Tibial artery (tissue), 4 donors: ENCODE measurements at places on chromosomes 7 and 10.

GRCh38 chr10:86110156-86110786 lies 256.3 kb downstream of the GRID1 start:
- H3K36me3 ChIP-seq: no peaks in the 10 kb centered on the region
- H3K4me3 ChIP-seq: no peak overlapping the region
- no peak overlapping the region for H3K27ac ChIP-seq

DNA sequence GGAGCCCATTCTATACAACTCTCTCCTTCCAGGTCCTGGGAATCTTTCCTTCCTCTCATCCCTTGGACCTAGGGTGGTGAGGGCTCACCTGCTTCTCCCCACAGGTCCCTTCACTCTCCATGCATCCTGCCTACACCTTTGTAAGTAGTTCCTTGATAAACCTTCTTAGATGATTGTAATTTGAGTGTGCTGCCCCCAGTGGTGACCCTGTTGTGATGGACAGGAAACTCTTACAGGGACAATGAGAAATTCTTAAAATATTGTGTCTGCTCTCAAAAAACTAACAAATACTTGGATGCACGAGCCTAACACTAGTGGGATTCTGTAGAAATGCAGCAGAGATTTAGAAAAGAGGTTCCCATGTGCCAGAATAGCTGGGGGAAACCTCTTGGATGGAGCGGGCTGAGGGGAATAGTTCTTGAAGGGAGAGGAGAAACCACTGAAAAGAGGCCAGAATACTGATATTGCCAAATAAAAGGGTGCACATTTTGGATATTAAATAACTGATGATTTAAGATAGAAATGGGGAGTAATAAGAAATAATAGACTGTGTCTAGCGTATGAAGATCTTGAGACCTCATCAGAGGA lies 6.7 kb upstream of the PAXIP1 start:
- no peak for DNase-seq
- no peaks in the 10 kb centered on the region for H3K4me1 ChIP-seq
- H3K27me3 ChIP-seq: no peaks in the 10 kb centered on the region

GRCh38 chr10:17273403-17273802 lies 45.4 kb downstream of the VIM start:
- no peak for DNase-seq
- H3K4me1 ChIP-seq: no peaks in the 10 kb centered on the region

DNA sequence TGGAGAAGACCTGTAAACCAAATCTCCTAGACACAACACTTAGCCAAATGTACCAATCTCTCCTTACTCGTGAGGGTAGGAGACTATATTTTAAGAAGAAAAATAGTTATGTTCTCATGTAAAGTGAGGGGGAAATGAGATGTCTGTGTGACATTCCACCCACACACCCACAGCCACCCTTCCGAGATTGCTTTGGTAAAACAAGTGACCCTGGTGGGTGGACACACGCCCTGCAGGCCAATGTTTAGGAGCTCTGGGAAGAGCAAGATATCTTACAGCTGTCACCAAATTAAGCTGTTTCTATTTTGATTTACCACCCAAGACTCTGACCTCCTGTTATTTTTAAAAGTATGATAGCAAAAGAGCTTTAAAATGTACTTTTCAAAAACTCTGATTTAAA lies 147.2 kb upstream of the PFKP start:
- DNase-seq: no peak
- no peak overlapping the region for H3K4me3 ChIP-seq

- peak overlapping the region; percentile 77 for H3K27ac ChIP-seq
- H3K27me3 ChIP-seq: no peaks in the 10 kb centered on the region
- H3K4me1 ChIP-seq: no peaks in the 10 kb centered on the region
- no peaks in the 10 kb centered on the region for H3K36me3 ChIP-seq
These were observed 72.0 kb downstream of the KCNMA1 start for GRCh38 chr10:77565590-77566023.

GRCh38 chr10:109698086-109698485 lies 225.2 kb downstream of the XPNPEP1 start:
- no peak overlapping the region for H3K4me3 ChIP-seq
- no peak for DNase-seq

DNA sequence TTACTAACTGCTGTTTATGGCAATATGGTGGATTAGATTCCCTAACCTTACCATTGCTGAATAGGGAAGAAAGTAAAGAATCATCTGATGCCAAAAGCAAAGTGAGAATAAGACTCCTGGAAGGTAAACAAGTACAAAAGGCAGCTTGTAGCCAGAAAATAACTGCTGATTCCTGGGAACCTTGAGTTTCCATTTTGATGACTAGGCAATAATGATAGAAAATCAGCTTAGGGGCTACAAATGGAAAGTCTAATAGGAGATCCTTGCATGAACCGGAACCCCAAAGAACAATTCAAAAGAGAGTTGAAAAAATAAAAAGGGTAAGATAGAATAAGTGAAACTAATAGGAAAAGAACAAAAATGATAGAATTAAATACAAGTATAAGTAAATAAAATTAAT lies 316.4 kb downstream of the PHTF2 start:
- H3K4me1 ChIP-seq: no peaks in the 10 kb centered on the region
- DNase-seq: no peak
- H3K36me3 ChIP-seq: peaks cover 4% of the 10 kb centered on the region

- no peaks in the 10 kb centered on the region for H3K27me3 ChIP-seq
- H3K27ac ChIP-seq: peak overlapping the region; percentile 84
- no peaks in the 10 kb centered on the region for H3K36me3 ChIP-seq
- H3K4me1 ChIP-seq: peaks cover 60% of the 10 kb centered on the region
- DNase-seq: no peak
These were observed 638.5 kb downstream of the PHTF2 start for GRCh38 chr7:78437118-78437517.

DNA sequence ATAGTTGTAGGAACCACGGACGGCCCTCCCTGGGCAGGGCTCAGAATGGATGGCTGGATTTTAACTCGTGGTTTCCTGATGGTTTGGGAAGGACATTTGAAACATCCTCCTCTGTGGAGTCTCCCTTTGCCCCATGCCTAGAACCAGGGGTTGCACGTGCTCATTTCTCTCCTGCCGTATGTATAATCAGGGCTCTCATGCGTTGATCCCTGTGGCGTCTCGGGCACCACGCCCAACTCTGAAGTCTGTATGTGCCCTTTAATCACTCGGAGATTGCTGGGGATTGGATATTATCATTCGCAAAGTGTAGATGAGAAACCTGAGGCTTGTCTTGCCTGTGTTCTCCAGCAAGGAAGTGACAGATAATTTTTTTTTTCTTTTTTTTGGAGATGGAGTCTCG lies 257.1 kb downstream of the CAMK1D start:
- H3K27ac ChIP-seq: no peak overlapping the region
- peaks cover 15% of the 10 kb centered on the region for H3K4me1 ChIP-seq
- no peaks in the 10 kb centered on the region for H3K27me3 ChIP-seq
- no peaks in the 10 kb centered on the region for H3K36me3 ChIP-seq
- no peak overlapping the region for H3K4me3 ChIP-seq

GRCh38 chr7:19696926-19697325 lies 11.9 kb downstream of the POLR1F start:
- H3K27me3 ChIP-seq: no peaks in the 10 kb centered on the region
- no peak overlapping the region for H3K27ac ChIP-seq
- no peaks in the 10 kb centered on the region for H3K4me1 ChIP-seq
- no peak overlapping the region for H3K4me3 ChIP-seq

- H3K27me3 ChIP-seq: no peaks in the 10 kb centered on the region
- H3K4me1 ChIP-seq: no peaks in the 10 kb centered on the region
- no peak for DNase-seq
- no peaks in the 10 kb centered on the region for H3K36me3 ChIP-seq
- H3K27ac ChIP-seq: no peak overlapping the region
These were observed 18.6 kb upstream of the ADRB1 start for GRCh38 chr10:114024876-114025610.

DNA sequence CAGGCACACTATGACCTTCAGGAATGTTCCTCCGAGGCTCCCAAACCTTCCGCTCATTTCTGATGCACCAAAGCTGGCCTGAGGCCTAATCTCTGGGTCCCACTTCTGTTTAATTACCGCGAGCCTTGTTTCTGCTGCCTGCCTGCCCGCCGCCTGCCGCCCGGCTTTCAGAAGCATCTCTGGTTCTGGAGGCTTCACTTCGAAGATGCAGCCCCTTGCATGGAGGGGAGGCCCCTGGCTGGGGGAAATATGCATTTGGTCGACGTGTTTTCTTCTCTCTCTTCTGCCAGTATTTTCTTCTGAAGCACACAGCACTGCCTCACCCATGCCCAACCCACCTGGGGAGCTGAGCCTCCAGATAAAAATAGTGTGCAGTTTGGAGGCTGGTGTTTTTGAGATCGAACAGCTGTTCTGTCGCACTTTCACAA lies 166.9 kb downstream of the PAXIP1 start:
- H3K36me3 ChIP-seq: no peaks in the 10 kb centered on the region
- H3K4me1 ChIP-seq: no peaks in the 10 kb centered on the region
- no peak overlapping the region for H3K27ac ChIP-seq
- H3K27me3 ChIP-seq: no peaks in the 10 kb centered on the region

GRCh38 chr7:100008525-100008924 lies 6.9 kb upstream of the ZKSCAN1 start:
- H3K27me3 ChIP-seq: no peaks in the 10 kb centered on the region
- no peaks in the 10 kb centered on the region for H3K36me3 ChIP-seq
- H3K4me1 ChIP-seq: no peaks in the 10 kb centered on the region
- DNase-seq: no peak

DNA sequence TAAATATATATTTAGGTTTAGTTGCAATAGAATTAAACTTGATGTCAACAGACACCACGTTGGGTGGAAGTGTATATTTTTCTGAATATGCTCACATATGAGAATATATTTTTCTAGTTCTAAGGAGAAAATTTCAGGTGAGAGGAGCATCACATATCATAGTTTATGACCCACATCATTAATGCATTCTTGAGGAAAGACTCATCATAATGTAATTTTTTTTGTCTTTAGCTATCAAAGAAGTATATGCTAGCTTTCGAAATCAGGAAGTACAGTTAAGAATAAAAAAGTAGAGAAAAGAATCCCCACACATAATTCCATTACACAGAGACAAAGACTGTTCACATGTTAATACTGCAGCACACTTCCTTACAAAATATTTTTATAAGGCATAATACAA lies 30.4 kb downstream of the A1CF start:
- H3K4me1 ChIP-seq: no peaks in the 10 kb centered on the region
- no peak for DNase-seq

DNA sequence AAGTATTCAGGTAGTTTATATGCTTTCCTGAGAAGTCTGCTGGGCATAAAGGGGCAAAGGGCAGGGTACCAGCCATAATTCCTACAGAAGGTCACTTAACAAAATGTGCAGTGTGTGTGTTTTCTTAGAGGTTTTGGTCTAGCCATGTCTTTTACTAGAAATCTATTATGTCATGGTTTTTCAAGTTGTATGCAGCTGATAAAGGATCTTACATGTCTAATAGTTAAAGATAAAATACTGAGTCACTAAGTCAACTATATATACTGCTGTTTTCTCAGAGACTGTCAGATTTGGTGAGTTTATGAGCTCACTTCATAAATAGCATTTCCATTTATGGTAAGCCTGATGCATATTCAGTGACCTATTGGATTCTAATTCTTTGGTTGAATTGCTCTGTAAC lies 7.7 kb downstream of the CASP2 start:
- H3K27ac ChIP-seq: no peak overlapping the region
- H3K27me3 ChIP-seq: no peaks in the 10 kb centered on the region
- no peaks in the 10 kb centered on the region for H3K4me1 ChIP-seq
- peaks cover 63% of the 10 kb centered on the region for H3K36me3 ChIP-seq
- H3K4me3 ChIP-seq: no peak overlapping the region
- DNase-seq: no peak

DNA sequence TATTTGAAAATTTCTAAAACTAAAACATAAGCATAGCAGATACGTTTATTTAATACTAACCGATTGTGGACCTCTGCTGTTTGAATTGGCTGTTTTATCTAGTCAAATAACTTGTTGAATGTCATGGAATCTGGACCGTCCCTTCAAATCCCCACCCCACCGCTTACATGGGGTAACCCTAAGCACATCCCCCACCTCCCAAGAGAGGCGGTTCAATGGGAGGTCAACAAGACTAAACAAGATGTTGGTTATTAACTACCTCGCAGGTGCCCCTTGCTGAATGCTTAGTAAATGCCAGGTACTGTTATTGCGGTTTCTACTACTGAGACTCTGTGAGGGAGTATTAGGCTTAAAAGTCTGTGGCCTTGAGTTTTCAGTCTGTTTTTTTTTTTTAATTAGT lies 70.9 kb downstream of the DAGLB start:
- H3K4me1 ChIP-seq: no peaks in the 10 kb centered on the region
- peak overlapping the region; percentile 75 for H3K4me3 ChIP-seq
- peak overlapping the region; percentile 4 for H3K27ac ChIP-seq

DNA sequence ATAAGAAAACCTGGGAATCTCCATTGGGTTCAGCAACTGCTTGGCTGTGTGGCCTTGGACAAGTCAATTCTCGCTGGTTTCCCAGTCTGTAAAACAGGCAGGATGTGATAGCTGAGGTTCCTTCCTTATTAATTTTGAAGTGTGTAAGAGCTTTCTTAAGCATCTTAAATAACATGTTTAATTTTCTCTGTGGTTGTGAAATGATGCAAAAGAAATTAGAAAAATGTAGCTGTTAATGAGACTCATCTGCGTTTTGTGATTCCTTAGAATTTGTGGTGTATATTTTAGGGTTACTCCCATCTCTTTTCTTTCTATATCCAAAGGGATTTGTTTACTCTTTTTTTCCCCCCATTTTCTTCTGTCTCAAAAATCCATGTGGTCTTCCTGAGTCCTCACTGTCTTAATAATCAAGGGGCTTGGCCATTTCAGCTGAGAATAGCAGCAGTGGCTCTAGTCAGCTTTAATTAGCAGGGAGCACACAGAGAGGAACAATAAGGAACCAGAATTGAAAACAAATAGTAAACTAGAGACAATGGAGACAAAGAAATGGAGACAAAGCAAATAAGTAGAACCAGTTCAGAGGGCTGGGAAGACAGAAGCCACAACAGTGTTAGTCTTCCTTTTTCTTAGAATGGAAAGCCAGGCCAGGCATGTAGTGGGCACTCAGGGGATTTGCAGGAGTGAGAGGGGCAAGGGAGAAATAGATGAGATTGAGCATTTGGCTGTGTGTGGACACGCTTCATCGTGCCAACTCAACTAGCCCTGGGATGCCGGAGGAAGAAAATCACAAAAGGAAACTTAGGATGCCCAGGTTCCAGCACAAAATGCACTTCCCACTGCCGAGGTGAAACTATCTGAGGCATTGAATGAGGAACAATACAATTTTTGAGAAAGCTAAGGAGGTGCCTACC lies 93.9 kb downstream of the CHN2 start:
- H3K36me3 ChIP-seq: no peaks in the 10 kb centered on the region
- H3K4me3 ChIP-seq: no peak overlapping the region
- H3K4me1 ChIP-seq: no peaks in the 10 kb centered on the region

DNA sequence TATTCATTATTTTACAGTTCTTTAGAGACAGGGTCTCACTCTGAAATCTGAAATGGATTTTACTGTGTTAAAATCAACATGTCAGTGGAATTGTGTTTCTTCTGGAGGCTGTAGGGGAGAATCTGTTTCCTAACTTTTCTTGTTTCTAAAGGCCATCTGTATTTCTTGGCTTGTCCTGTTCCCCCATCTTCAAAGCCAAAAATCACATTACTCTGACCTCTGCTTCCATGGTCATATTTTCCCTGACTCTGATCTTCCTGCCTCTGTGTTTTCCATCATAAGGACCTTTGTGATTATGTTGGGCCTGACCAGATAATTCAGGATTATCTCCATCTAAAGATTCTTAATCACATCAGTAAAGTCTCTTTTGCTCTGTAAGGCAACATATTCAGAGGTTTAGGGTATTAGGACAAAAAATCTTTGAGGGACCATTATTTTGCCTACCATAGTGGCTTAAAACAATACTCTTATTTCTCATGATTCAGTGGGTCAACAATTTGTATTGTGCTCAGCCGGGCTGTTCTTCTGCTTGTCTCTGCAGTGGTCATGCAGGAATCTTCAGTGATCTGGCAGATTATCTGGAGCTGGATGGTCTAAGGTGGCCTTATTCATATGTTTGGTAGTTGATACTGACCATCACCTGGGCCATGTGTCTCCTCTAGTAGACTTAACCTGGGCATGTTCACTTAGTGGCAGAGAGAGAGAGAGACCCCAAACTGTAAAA lies 5.7 kb downstream of the ANLN start:
- H3K27ac ChIP-seq: no peak overlapping the region
- no peak for DNase-seq
- H3K4me3 ChIP-seq: no peak overlapping the region
- no peaks in the 10 kb centered on the region for H3K27me3 ChIP-seq
